Activated naive CD8-positive, alpha-beta T cell treated with anti-CD3 and anti-CD28 coated beads, Interleukin-2, amount 50 U/mL, for 24 hours (primary cell): ENCODE measurements at places on chromosomes 16 and 17.
A peak's percentile ranks its signal among the peaks of the same experiment; 100 is the strongest.

- no peak for DNase-seq
Observed at GRCh38 chr16:23071196-23072083, 77.8 kb downstream of the USP31 start.

DNA sequence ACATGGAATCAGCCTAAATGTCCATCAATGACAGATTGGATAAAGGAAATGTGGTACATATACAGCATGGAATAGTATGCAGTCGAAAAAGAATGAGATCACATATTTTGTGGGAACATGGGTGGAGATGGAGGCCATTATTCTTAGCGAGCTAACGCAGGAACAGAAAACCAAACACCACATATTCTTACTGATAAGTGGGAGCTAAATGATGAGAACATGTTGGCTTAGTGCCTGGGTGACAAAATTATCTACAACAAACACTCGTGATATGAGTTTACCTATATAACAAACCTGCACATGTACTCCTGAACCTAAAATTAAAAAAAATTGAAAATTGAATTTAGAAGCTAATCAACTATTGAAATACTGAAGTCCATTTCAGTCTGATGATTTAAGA, 6.1 kb downstream of the ANKS4B start:
- no peak for DNase-seq

DNA sequence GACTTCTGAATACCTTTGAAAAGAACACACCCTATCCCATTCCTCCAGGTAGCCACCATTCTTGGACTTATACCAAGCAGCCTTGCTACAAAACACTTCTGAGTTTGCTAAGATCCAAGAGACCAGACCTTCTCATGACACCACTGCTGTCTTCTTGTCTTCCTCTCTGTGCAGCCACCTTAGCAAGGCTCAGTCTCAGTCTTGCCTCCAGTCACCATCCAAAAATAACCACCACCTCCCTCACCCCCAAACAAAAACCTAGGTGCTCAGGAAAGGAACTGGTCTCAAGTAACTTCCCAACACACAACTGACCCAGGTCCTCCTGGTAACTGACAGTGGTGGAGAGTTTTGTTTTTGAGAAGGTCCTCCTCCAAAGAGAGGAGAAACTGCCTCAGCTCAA, 90.9 kb upstream of the CORO6 start:
- DNase-seq: no peak

DNA sequence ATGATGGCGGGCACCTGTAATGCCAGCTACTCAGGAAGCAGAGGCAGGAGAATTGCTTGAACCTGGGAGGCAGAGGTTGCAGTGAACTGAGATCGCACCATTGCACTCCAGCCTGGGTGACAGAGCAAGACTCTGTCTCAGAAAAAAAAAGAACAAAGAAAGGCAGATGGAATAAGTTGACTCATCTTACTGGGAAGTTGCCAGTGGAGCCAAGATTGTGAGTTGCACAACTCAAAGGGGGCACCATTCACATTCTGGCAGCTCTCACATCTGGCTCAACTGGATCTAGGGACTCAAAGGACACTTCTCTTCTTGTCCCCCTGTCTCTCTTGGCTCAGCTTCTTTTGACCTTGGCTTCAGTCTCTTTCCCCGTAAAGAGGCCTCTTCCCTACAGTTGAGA, 53.7 kb upstream of the ETV4 start:
- DNase-seq: no peak

DNA sequence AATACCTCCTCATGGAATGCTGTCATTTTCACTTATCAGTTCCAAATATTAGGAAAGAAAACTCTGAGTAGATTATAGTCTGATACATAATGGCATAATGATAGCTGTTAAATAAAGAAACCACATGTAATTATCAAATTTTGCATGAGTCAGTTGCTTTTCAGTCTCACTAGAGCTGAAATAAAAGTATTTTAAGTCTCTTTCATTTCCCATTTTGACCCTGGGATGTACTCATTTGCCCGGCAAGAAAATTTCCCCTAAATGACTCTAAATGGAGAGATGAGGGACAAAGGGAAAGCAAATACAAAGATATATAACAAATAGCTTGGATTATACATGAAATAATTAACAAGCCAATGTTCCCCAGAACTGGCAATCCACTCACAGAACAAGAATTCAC, 47.9 kb upstream of the CPHXL start:
- DNase-seq: no peak

DNA sequence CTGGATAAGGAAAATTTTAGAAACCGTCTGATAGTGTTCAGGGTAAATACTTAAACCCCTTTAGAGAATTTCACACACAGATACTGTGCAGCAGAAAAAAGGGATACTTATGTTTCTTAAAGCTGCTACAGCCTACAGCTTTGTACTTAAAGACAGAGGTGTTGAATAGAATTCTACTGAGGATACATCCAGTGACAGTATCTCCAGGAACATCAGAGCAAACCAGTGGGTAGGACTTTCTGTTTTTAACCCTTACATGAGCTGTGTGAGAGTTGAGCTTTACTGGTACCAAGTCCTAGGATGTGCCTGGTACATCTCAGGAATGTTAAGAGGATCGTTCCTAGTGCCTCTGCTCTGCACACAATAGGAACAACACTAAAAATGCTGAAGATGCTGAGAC, 191.5 kb downstream of the FTO start:
- DNase-seq: no peak

- no peak for DNase-seq
Observed at GRCh38 chr16:80034948-80035663, 434.6 kb upstream of the MAF start.

DNA sequence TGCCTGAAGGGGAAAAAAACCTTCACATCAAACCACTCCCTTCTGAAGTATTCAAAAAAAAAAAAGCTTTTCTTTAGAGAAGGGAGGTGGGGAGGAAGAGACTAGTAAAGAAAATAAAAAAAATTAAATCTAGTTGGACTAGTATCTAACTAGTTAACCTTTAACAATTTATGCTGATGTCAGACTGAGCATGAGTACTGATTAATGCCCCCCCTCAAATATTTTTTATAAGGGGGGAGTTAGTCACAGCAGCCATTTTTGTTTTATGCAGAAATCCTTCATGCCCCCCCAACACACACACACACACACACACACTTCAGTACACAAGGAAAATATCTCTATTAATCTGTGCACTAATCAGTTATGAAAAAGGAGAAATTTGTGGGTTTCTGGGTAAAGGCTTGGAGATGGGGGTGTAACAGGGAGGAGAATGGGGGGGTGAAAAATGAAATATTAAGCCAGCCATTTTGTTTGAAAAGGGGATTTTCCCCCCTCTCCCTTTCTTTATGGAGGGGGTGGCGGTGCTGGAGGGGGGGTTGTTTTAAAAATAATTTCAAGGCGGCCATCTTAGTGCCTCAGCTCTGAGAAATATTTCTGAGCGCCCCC, 4.7 kb upstream of the CHD3 start:
- DNase-seq: peak; percentile 18

- DNase-seq: no peak
Observed at GRCh38 chr17:74922694-74923537, at the start of gene USH1G. Gene USH1G, minus strand, starts transcription at chr17:74923255. Its CDS starts 182 bp downstream, at chr17:74923073.

DNA sequence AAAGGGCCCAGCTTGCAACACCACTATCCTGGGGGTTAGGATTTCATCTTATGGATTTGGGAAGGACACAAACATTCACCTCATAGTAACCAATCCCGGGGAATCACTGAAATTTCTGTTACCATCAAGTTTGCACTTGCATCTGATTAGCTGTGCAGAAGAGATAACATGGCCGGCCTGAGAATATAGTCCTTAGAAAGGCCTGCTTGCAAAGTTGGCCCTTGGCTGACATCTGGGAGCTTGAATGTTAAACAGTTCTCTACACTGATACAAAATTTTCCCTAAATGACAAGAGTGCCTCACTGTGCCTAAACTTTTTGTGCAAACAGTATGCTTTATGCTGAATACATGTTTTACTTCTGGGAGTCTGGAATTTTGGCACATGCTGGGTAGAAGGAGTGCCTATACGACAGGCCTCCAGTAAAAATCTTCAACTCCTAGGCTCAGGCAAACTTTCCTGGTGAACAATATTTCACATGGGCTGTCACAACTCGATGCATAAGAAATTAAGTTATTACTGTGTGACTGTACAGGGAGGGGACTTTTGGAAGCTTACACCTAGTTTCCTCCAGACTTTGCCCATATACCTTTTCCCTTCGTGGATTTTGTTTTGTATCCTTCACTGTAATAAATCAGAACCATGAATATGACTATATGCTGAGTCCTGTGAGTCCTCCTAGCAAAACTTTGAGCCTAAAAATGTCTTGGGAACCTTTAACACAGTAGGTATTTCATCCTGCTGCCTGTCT, 31.3 kb downstream of the TBC1D3B start:
- no peak for DNase-seq

DNA sequence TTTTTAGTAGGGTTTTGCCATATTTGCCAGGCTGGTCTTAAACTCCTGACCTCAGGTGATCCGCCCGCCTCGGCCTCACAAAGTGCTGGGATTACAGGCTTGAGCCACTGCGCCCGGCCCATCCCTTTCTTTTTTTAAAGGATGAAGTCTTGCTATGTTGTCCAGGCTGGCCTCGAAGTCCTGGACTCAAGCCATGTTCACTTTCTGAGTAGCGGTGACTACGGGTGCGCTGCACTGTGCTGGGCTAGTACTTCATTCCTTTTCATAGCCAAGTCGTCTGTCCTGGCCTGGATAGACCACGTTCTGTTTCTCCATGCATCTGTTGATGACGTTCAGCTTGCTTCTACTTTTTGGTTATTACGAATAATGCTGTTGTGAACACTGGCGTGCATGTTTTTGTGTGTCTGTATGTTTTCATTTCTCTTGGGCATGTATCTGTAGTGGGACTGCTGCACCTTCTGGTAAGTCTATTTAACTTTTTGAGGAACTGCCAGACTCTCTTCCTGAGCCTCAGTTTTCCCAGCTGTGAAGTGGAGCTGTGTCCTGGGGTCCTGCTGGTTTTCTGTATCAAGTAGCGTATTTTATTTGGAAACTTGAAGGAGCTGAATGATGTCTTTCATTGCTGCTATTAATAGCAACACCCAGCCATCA, 40.0 kb upstream of the GSE1 start:
- DNase-seq: no peak

DNA sequence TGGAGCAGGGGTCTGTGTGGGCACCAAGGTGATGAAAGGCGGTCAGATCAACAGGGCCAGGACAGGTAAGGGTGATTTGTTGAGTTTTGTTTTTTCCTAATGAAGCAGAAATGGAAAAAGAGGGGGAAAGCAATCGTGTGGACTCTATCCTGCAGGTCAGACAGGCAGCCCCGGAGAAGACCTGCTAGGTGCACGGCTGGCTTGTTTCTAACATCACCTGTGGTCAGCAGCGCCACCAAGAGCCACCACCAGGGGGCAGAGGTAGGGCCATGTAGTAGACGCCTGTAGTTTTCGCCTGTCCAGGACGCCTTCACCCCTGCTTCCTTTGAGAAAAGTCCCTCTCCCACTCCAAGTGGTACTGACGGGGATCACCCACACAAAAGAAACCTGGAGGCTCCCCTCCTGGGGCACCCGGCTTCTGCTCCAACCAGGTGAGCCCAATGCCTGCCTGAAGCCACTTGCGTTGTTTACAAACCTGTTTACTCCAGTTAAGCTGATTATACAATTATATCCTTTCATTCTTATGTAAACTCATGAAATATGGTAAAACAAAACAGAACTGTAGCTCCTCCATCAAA, 54.2 kb upstream of the SEC14L1 start:
- peak; percentile 92 for DNase-seq

GRCh38 chr17:7114241-7114874, at the start of gene ASGR2:
Gene ASGR2, minus strand, starts transcription at chr17:7114822. Its CDS starts 582 bp downstream, at chr17:7114240.
- DNase-seq: no peak

DNA sequence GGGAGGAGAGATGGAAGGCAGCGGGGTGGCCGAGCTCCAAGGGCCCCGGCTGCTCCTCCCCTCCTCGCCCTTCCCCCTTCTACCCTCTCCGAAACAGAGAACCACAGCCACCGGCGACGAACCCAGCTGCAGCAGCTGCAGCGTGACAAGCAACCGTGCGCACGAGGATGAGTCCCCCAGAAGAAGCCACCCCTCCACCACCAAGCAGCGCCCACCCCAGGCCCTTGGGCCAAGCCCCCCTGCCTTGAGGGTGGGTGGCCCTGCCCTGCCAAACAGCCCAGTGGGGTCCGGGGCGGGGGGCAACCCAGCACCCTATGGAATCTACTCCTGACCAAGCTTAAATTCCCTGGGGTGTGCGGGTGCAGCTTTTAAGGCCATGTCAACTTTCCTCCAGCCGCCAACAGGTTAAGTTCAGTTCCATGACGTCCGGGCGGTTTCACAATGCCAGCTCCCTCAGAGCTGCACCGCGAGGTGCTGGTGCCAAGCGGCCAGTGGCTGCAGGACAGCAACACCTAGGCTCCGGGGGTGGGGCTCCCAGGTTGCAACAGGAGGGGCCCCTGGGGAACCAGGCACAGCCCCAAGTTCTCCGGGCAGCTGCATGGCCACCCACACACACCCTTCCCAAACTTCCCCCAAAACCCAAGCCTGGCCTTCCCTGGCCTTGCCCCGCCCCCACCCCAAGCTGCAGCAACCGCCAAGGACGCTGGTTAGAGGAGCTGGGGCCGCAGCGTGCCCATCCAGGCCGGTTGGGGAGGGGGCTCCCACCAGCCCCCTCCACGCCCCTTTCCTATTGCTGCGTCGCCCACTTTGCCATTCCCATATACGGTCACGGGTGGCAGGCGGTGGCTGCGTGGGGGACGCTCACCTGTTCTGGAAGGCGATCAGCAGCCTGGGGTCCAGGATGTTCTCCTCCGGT, 2.0 kb downstream of the CBX4 start:
- peak; percentile 78 for DNase-seq
